ENCODE measurements at places on chromosomes 4 and X.

GRCh38 chr4:22802876-22803275 lies 110.1 kb downstream of the GBA3 start:
- no peak for DNase-seq

DNA sequence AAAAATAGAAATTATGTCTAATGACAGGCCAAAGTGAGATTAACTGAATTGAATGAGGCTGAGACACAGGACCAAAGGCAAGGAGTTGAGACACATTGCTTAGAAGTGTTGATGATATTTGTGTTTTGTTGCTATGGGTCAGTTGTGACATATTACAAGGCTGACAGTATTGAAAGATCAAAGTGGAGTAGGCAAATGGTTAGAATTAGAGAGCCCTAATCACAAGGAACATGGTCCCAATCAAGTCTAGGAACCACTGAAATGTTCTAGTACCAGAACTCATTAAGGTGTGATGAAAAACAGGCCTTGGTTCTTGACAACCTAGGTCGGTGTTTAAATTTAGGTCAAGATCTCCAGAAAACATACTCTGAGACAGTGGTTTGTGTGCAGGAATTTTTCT lies 896.3 kb upstream of the HS3ST1 start:
- DNase-seq = no peak

DNA sequence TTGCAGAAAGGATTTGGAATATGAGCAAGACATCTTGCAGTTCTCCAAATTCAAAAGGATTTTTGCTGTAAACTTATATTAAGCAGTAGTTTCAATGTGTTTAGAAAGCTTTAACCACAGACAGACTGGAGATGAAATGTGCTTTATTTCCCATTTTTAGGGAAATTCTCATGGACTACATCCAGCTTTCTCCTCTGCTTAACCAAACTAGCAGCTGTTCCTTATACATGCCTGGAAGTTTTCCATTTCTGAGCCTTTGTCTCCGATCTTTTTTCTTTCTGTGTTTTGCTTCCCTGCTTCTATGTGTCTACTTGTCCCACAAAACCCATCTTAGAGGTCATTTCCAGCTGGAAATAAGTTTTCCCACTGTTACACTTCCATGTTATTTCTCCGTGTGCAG lies 41.6 kb downstream of the TMA16 start:
- no peak for DNase-seq

DNA sequence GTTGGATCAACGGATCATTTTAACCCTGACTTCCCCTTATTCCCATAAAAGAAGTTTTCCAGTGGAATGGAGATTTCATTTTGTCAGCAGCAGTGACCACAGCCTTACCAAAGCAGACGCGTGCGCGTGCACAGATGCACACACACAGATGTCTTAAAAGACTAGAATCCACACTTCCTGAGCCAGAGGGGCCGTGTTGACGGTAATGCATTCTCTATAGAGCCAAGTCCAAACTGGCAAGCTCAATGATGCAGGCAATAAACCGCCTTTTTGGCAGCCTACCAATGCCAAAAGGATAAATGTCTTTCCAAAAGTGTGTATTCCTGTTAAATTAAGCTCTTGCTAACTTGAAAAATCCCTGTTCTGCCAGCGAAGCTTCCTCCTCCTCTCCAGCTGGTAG lies 18.8 kb upstream of the CLDN34 start:
- no peak for DNase-seq

DNA sequence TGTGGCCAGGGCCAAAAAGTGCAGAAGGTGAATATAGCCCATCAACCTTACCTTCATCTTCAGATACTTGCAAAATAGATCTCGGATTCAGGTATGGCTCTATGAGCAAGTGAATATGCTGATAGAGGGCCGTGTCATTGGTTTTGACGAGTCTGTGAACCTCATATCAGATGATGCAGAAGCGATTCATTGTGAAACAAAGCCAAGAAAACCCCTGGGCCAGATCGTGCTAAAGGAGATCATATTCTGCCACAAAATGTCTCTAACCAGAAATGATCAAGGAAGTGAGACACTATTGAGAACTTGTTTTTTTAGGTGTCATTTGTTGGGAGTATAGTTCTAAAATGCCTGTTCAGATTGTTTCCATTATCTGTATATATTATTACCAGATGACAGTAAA lies 48.3 kb downstream of the PDK3 start:
- no peak for DNase-seq

DNA sequence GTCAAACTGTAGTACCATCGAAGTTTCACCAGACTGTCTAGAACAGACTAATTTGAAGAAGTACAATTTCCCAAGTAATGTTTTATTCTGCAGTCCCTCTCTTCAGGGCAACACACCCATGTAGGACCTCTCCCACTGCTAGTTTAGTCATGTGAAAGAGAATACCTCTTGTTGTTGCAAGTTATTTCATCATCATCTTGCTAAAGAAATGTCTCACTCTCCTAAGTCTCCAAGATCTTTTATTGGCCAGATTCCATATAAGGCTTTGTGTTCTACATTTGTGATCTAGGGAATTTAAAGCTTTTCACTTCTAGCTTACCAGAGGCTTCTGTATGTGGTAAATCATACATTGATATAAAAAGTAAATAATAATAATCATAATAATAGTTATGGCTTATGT lies 745.3 kb upstream of the MAGEB2 start:
- DNase-seq = no peak

GRCh38 chr4:7785017-7785416 lies 154.6 kb downstream of the AFAP1 start:
- DNase-seq = no peak

DNA sequence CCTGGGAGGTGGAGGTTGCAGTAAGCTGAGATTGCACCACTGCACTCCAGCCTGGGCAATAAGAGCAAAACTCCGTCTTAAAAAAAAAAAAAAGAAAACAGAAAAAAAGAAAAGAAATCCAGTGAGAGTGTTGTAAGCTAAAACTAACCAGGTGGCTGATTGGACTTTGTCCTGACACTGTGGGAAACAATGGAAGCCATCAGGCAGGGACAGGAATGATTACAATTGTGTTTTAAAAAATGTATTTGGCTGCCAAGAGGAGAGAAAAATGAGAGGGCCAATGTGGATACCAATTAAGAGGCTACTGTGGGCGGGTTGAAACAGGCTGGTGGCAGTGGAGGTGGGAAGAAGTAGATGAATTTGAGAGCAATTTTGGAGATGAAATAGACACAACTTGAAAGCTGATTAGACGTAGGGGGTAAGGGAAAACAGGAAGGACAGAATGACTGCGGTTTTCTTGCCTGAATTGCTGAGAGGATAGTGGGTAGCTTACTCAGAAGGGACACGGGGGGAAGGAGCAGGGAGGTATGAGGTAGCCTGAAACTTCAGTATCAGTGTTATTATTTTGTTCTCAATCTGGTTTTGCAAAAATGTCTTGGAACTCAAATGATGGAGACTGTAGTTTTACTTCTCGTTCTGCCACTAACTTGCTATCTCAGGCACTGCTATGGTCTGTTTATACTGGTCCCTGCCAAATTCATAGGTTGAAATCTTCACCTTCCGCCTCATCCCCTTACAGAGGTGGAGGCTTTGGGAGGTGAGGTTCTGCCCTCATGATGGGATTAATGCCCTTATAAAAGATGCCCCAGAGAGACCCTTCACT lies 45.6 kb upstream of the CHRNA9 start:
- no peak for DNase-seq

DNA sequence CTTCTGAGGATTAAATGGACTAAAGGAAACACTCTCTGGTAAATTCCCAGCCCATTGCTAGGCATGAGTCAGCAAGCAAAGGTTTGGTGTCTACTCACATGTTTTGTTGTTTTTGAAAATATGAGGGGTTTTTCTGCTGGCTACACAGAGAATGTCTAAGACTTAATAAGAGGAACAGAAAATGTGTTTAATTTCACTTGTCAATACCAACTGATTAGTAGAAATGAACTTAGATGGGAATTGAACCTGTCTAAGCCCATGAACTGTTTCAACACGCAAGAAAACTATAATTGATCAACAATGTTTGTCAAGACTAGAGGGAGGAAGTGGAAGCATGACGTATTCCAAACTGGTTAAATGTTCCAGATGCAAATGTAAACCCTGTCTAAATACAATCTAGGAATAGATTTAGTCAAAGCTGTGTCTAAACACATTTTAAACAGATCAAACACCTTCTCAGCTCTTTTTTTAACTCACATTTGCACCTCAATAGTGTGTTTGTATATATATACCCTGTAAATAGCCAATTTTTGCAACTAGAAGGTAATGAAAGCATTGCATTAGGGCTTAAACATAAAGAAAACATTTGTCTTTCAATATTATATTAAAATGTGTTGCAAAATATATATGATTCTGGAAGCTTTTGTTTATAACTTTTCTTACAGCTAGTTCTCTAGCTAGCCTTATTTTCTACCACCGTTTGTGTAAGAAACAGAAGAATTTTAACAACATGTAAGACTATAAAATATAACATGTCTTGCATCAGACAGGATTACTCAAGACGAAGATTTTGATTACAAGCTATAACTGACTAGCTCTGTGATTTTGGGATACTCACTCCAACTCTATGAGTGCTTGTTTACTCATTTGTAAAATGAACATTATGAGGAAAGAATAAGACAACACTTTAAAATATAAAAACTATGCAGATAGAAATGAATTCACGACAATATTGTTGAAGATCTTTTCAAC lies 607.8 kb downstream of the FSTL5 start:
- no peak for DNase-seq

DNA sequence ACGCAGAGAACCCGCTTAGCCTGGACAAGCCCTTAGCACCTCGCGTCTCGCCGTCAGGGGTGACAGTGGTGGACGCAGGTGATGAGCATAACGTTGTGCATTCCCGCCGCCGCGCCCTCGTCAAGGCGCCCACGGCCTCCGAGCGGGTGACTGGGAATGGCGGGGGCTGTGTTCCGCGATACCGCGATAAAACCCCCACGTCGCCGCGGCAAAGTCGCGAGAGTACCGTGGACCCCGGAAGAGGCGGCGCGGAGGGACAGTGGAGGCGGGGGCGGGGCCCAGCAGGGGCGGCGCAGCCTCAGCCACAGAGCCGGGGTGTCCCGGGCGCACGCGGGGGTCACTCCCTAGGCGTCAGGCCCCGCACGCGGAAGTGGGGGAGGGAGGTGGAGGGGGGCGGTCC lies 53.8 kb downstream of the ZFYVE28 start:
- peak; percentile 38 for DNase-seq

DNA sequence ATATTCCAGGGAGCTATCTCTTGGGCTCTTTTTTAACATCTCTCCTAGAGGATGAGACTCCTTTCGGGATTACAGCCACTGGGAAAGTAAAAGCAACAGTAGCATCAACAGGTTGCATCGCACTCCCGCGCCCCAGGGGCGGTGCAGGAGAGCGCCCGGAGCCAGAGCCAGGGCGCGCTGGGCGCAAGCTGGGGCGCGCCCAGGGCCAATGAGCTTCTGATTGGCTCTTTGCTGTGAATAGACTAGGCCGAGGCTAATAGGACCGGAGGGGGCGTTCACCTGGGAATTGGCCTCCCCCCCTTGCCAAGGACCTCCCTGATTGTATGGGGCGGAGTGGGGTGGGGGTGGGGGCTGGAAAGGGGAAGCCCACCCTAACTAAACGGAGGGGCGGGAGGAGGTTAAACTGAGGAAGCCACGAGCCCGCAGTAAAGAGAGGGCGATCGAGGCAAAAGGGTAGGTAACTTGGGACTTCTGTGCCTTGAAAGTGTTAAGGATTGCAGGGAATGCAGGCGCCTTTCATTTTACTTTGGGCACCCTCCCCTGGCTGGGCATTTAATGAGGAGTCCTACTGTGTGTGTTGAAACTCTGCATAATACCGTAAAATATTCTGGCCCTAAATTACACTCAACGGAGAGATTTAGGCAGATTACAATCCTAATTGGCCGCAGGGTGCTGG lies 1.1 kb upstream of the ATOH1 start:
- no peak for DNase-seq

- no peak for DNase-seq
Measured at GRCh38 chr4:159303435-159303834, 200.6 kb downstream of the RAPGEF2 start.

GRCh38 chr4:173288296-173288695 lies 45.9 kb downstream of the HMGB2 start:
- peak; percentile 27 for DNase-seq

GRCh38 chr4:52299120-52299519 lies 248.0 kb downstream of the SPATA18 start:
- no peak for DNase-seq

- DNase-seq = no peak
Measured at GRCh38 chr4:183321516-183321915, 710 bp downstream of the CLDN24 start.

DNA sequence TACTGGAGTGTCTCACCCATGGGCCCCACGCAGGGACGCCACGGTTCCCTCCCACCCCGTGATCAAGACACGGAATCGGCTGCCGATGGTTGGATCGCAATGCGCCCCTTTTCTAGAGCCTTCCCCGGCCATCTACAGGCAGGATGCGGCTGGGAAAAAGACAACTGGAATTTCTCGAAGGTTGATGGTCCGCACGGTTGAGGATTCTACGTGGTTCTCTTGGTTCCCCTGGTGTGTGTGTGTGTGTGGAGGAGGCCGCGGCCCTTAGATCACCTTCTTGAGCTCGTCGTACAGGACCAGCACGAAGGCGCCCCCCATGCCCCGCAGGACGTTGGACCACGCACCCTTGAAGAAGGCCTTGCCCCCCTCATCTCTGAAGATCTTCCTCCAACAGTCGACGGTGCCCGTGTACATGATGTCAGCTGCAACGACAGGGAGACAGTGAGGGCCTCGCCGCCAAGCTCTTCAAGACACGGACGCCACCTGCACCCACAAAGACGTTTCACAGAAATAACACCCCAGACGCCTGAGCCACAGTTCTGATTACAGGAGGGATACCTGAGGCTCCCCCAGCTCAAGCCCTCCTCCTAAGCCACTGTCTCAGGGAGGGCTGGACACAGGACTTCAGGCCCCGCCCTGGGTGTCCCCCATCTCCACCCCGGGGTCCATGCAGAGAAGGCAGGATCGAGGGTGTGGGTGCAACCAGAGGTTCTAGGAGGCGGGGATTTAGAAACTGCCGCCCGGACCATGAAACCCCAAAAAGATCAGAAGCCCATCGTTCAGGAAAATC lies 5.4 kb downstream of the SLC25A6 start:
- no peak for DNase-seq
